ENCODE measurements at places on chromosomes 7 and 10.
A peak's percentile ranks its signal among the peaks of the same experiment; 100 is the strongest.

DNA sequence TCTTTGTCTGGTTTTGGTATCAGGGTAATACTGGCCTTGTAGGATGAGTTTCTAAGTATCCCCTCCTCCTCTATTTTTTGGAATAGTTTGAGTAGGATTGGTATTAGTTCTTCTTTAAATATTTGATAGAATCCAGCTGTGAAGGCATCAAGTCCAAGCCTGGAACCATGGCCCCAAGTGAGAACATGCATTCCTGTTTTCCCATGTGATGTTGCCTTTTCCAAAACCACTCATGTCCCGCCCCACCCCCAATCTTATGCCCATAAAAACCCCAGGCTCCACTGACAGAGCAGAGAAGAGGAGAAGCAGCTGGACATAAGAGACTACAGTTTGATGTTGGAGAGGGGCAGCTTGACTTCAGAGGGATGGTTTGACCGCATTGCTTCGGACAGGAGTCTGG, 71.2 kb downstream of the MINPP1 start:
- no peak for DNase-seq

DNA sequence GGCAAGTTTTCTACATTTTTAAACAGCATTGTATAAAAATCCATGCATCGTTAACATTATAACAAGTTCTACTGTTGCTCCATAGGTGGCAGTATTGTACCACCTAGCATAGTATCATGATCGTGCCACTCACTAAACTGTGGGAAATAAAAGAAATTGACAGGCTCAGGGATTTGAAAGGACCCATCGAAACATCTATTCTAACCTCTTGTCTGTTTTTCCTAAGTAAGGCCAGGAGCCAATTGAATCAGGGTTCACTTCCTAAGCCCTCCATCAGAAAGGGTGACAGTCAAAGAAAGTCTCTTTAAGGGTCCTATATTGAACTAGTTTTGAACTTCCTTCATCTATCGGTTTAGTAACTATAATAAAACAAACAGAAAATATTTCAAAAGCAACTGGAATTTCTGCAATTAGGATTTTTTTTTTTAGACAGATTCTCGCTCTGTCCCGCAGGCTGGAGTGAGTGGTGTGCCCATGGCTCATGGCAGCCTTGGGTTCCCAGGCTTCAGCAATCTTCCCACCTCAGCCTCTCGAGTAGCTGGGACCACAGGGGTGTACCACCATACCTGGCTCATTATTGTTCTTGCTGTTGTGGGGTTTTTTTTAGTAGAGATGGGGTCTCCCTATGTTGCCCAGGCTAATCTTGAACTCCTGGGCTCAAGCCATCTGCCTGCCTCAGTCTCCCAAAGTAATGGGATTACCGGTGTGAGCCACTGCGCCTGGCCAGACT, 9.4 kb downstream of the HACD1 start:
- DNase-seq = peak; percentile 19

DNA sequence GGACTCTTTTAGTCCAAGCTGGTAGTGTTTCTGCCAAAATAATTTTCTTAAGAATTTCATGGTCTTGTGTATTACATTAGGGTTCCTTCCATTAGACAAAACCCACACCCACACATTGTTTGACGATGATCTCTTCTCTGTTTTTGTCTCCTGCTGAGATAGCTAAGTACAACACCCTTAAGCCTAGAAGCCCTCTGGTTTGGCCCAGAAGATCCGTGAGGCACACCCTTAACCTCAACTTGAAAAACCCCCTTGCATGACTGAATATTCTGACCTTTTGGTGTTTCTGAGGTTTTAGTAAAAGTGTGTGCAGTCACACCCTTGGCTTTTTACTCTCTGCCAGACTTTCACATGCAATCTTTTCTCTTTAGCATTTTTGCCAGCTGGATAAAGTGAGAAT, 29.3 kb upstream of the ERCC6 start:
- no peak for DNase-seq

DNA sequence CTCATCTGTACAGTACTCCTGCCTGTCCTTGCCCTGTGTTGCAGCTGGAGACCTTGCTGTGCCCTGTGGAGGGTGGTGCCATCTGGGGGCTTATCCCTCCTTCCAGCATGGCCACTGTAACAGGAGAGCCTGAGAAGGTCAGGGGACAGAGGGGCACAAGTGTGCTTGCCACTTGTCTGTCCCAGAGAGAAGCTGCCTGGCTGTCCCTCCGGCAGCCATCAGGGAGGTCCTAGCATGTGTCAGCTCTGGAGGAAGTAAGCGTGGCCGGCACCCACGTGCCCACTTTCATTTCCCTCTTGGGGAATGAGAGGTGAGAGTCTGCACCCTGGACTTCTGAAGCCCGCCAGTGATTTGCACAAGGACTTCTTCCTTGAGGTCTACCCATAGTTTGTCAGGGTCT, 97.0 kb upstream of the PPIF start:
- DNase-seq = no peak

DNA sequence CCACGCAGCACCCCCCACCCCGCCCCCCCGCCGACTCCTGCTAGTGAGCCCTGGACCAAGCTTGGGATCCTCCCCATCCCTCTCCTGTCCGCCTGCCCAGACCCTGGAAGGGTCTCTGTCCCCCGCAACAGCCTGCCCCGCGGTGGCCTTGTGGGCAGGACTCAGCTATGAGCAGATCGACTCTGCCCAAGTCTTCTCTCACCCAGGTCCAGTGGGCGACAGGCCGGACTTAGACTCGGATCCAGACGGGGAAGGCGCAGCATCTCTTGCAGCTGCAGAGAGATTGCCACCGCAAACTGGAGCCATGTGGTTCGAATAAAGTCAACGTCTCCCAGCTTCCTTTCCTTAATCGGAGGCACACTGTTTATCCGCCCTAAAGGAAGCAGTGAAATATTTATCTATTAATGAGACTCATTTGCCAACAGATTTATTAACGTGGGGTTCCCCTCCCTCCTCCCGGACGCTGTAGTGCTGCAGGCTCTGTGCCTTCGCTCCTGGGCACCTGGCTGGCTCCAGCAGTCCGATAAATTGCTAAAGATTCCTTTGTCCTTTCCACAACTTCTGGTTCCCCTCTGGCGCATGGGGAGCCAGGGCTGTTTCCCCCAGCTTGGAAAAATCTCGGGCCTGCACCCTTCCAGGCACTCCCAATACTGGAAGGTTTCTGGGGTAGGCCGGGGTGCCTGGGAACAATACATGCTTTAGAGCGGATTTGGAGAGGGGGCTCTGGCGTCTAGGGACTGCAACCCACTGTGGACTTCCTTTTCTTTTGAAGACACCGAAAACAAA, 634 bp upstream of the HOXA7 start:
- DNase-seq = no peak

GRCh38 chr10:59387951-59388670, 25.8 kb upstream of the FAM13C start:
- no peak for DNase-seq

- DNase-seq = no peak
Observed at GRCh38 chr7:128025380-128025779, 5.9 kb downstream of the LRRC4 start.

DNA sequence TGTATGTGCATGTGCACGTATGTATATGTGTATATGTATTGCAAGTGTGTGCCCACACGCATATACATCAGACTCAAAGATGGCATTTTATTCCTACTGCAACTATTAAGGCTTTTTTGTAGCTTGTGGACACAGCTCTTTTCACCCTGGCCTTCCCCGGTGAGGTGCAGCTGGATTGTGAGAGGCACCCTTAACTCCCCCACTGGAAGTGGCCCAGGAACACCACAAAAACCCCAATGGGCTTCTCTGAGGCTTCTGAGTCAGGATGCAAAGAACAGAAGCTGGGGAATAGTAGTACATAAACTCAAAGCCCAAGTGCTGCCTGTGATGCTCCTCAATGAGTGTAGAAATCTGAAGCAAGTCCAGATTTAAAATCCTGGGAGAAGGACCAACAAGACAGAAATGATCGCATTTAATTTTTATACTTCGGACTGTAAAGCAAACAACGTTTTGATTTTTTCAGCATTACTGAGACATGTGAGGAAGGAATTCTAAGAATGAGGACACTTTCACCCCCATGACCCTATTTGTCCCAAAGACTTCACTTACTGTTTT, 369.2 kb upstream of the MGMT start:
- DNase-seq = no peak

DNA sequence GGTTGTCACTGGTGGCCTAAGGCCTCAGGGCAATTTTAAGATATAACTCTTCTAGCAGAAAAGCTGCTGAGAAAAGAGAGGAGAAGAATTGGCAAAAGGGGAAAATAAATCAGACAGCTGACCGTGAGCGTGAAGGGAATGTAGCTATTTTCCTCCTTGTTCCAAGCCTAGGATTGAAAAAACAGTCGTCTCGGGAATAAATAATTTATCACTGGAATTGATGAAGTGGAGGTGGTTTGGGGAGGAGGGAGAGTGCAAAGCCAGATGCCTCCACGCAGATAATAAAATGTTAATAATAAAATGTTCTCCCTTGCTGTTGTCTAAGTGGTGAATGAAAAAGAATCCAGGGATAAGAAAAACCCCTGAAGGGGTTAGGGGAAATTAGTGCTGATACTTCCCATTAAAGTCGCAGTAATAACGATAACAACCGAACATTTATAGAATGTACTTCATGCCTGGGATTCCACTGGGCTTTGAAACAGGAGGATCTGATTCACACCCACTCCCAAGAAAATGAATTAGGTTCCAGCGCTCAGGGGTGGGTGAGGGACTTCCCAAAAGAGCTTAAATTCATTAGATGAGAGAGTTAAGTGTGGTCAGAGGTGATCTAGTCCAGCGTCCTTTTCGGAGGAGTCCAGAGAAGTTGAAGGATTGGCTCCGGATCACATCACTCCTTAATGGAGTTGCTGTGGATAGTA, 27.3 kb downstream of the BAMBI start:
- DNase-seq = no peak

- DNase-seq = no peak
Observed at GRCh38 chr7:91140286-91140685, 123.9 kb upstream of the FZD1 start.

- DNase-seq = no peak
Observed at GRCh38 chr7:140983802-140984201, 30.9 kb downstream of the MRPS33 start.

DNA sequence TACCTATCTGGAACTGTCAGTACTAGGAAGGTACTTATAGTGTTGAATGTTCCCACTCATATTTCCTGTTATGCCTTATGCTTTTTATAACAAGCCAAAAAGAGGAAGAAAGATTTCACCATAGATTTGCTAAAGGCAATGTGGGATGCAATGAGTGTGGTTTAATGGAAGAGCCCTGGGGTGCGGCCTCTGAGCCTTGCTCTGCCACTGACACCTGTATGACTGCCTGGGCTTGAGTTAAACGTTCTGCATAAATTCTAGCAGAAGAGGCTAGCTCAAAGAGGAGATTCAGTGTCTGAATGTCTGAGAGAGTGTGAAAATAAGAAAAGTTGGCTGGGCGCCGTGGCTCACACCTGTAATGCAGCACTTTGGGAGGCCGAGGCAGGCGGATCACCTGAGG, 143.8 kb downstream of the TPST1 start:
- DNase-seq = no peak

DNA sequence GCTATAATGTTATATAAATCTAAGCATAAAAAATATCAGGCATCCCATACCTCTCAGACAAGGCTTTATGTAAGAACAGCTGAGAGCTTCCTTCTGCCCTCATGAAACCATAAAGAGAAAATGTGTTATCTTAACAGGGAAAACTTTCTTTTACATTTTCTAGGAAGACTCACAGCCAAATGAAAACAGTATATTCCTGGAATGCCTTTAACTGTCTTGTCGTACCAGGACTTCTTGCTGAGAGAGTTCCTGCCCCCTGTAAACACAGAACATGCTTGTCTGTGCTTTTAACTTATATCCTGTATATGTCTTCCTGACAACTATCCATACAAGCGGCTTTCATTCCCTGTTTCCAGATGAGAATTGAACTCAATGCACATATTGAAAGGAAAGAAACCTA, 64.8 kb upstream of the AHR start:
- DNase-seq = peak; percentile 34

GRCh38 chr7:94434042-94434441, 39.3 kb downstream of the COL1A2 start:
- DNase-seq = no peak

DNA sequence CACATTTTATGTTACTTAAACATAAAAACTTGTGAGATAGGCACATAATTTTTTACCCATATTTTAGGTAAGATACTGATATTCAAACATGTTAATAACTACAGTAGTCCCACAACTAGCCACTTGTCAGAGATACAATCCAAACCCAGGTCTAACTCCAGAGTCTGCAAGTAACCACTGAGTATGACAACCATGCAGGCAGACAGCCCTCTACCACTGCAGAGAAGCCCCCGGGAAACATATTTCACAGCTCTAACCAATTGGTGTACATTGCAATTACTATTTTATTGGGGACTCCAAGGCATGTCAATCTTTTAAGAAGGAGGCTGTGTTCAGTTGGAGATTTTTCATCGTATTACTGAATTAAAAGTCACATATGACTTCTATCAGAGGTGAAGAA, 107.2 kb upstream of the FAM133B start:
- DNase-seq = no peak

DNA sequence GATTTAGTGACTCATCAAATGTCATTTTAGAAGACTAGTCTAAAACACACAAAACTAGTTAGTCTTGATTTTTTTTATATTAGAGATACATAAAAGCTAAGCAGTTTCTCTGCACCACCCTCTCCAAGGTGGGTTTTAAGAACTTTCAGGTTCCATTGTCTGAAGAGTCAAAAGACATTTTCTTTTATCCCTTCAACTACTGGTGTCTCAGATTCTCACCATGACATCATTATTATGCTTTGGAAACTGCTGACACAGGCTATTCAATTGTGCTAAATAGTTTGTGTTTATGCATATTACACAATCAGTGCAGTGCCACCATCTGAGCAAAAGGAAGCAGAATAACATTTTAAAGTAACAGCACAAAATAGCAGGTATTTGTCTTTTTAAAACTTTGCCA, 52.2 kb downstream of the IGF2BP3 start:
- no peak for DNase-seq

DNA sequence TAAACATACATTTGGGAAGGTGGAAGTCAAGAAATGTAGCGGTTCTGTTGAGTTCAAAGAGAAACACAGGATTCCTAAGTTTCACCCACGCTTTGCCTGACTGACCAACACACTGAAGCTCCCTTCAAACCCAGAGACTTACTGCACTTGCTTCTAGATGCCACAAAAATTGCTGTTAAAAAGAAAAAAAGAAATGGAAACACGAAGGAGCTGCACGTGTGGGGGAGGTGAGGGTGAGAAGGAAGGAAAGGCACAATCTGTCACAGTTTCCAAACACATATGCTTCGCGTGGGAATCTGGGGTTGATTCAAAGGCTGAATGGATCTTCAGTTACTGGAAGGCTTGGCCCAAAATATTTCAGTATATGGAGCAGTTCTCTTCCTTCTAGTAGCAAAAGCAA, 495.6 kb downstream of the DNAJB6 start:
- no peak for DNase-seq

Measured in T-helper 1 cell (primary cell).